ENCODE measurements at places on chromosomes 4 and X. TPM values are rescaled to one million over a fixed set of nuclear protein-coding genes. Genes with fewer than 3 reads are reported as not detected.

The NLGN3 gene
- total RNA-seq = 1.9 TPM

The RBMX2 gene
- total RNA-seq = 28.1 TPM

The RBM46 gene
- total RNA-seq = 0.09 TPM

DNA sequence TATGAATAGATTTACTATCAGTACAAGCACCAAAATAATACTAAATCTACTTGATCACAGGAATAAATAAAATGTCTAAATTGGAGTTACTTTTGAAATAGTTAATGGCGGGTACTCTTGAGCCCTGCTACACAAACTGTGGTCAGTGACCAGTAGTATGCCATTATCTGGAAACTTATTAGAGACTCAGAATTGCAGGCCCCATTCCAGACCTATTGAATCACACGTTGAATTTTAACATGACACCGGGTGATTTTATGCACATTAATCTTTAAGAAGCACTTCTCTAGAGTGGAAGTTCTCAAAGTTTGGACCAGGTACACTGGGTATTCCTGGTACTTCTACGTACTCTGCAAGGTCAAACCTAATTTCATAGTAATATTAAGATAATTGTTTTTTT, 660.0 kb upstream of the POU3F4 start:
- no peaks in the 10 kb centered on the region for H3K36me3 ChIP-seq
- H3K4me1 ChIP-seq = no peaks in the 10 kb centered on the region
- no peak overlapping the region for H3K27ac ChIP-seq
- no peak for DNase-seq
- H3K27me3 ChIP-seq = no peaks in the 10 kb centered on the region
- no peak overlapping the region for H3K4me3 ChIP-seq

GRCh38 chr4:99861120-99861905, 32.9 kb downstream of the LAMTOR3 start:
- no peaks in the 10 kb centered on the region for H3K36me3 ChIP-seq
- no peaks in the 10 kb centered on the region for H3K4me1 ChIP-seq
- no peak for DNase-seq
- no peak overlapping the region for H3K27ac ChIP-seq

GRCh38 chr4:150382028-150382427, 199.9 kb upstream of the MAB21L2 start:
- H3K27ac ChIP-seq = no peak overlapping the region
- H3K36me3 ChIP-seq = no peaks in the 10 kb centered on the region
- no peak overlapping the region for H3K4me3 ChIP-seq
- peaks cover 2% of the 10 kb centered on the region for H3K4me1 ChIP-seq

- no peak overlapping the region for H3K4me3 ChIP-seq
- H3K27ac ChIP-seq = no peak overlapping the region
- no peaks in the 10 kb centered on the region for H3K27me3 ChIP-seq
- DNase-seq = peak; percentile 70
Observed at GRCh38 chr4:100936661-100937375, 410.5 kb downstream of the PPP3CA start.

GRCh38 chr4:136524039-136524438, 1008.3 kb downstream of the PCDH18 start:
- no peak for DNase-seq
- H3K4me1 ChIP-seq = no peaks in the 10 kb centered on the region
- H3K27me3 ChIP-seq = no peaks in the 10 kb centered on the region
- H3K36me3 ChIP-seq = no peaks in the 10 kb centered on the region

DNA sequence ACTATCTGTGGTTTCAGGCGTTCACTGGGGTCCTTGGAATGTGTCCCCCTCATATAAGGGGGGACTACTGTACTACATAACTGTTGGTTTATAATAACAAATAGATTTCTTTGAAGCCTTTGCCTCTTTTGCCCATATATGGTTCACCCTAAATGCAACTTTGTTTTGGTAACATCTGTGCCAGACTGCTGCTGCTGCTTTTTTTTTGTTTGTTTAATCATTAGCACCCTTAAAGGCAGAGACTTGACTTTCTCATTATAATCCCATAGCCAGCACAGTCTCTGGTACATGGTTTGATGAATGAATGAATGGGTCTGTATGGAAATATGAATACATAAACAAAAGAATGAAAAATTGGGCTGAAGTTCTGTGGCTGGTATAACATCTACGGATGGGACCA, 80.2 kb upstream of the LHFPL1 start:
- no peaks in the 10 kb centered on the region for H3K36me3 ChIP-seq
- peaks cover 23% of the 10 kb centered on the region for H3K27me3 ChIP-seq
- DNase-seq = no peak
- no peak overlapping the region for H3K27ac ChIP-seq

DNA sequence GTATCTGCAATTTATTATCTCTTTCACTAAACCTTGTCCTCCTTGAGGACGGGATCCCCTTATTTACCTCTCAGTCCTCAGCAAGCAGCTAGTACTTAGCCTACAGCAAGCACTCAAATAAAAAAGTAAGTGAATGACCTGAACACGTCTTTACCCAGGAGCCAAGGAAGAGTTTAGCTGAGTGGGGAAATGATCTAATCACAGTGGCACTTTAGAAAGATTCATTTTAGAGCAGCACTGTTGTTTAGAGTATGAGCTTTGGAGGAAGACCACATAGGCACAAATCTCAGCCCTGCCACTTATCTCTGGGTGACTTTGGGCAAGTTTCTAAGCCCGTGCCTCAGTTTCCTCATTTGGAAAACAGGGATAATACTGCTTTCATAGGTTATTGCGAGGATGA, 2.7 kb downstream of the FAM120C start:
- H3K27me3 ChIP-seq = no peaks in the 10 kb centered on the region
- H3K36me3 ChIP-seq = no peaks in the 10 kb centered on the region
- DNase-seq = no peak
- peaks cover 11% of the 10 kb centered on the region for H3K4me1 ChIP-seq
- H3K4me3 ChIP-seq = no peak overlapping the region

- H3K27ac ChIP-seq = no peak overlapping the region
- DNase-seq = no peak
- H3K4me1 ChIP-seq = peaks cover 23% of the 10 kb centered on the region
- no peaks in the 10 kb centered on the region for H3K27me3 ChIP-seq
- H3K4me3 ChIP-seq = no peak overlapping the region
Observed at GRCh38 chr4:173450281-173450680, 51.4 kb upstream of the SCRG1 start.

DNA sequence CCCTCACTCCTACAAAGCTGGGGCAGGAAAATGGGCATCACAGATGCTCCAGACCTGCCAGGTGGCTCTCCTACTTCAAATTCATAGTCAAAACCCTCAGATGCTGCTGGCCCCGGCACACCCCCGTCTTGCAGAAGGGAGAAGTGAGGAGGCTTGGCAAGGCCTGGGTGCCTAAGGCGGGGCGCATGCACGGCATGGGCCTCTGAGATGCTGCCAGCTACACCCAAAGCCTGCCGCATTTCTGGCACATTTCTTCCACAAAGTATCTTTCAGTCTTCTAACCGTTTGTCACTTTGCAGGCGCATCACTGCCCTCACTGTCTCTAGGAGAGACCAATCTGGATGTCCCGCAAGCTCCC, 19.6 kb downstream of the WDR1 start:
- H3K4me1 ChIP-seq = peaks cover 94% of the 10 kb centered on the region
- no peaks in the 10 kb centered on the region for H3K27me3 ChIP-seq
- no peak for DNase-seq
- H3K4me3 ChIP-seq = no peak overlapping the region
- H3K36me3 ChIP-seq = peaks cover 92% of the 10 kb centered on the region

DNA sequence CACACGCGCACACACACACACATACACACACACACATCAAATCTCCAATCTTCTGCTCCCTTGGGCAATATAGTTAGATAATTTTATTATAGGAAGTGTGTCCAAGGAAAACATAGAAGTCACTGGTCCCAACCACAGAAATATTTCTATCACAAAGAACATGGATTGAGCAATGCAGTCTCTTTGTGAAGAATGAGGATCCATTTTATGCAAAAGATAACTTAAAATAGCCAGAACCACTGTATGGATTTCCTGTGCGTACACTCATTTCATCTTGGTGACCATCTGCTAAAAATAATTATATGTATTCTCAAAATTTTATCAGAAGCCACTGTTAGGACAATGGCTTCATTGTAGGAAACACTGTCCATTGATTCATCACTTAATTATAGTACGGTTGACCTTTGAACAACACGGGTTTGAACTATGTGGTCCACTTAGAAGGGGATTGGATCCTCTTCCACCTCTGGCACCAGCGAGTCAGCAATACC, 169.6 kb upstream of the MXRA5 start:
- no peaks in the 10 kb centered on the region for H3K27me3 ChIP-seq
- H3K36me3 ChIP-seq = no peaks in the 10 kb centered on the region
- H3K4me1 ChIP-seq = peaks cover 3% of the 10 kb centered on the region
- no peak overlapping the region for H3K4me3 ChIP-seq
- H3K27ac ChIP-seq = no peak overlapping the region

DNA sequence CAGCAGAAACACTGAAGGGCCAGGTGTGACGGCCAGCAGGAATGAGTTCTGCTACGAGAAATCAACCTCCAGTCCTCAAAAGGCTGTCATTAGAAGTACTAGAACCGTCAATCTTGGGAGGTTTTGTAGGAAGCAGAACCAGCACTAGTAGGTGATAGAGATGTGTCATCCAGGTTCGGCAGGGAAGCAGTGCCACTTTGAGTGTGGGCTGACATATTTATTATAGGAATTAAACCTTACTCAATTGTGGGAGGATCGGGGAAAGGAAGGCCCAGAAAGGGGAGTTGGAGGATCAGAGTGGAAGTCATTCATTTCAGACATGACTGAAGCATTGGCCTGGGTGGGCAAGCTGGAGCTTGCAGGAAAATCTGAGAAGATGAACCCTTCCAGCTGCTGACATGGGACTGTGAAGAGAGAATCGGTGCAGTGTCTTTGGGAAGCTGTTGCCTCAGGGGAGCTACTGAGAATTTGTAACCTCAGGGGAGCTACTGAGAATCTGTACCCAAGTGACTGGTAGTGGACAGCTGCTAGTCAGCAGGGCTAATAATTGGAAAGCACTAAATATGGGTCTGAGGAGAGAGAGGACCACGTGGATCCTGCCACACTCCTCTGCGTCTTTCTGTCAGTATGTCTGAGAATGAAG, 177.4 kb downstream of the SPRY1 start:
- no peak overlapping the region for H3K4me3 ChIP-seq
- peaks cover 5% of the 10 kb centered on the region for H3K4me1 ChIP-seq
- no peak overlapping the region for H3K27ac ChIP-seq
- H3K36me3 ChIP-seq = no peaks in the 10 kb centered on the region

- H3K4me1 ChIP-seq = no peaks in the 10 kb centered on the region
- H3K27ac ChIP-seq = no peak overlapping the region
- no peaks in the 10 kb centered on the region for H3K36me3 ChIP-seq
- H3K4me3 ChIP-seq = no peak overlapping the region
- H3K27me3 ChIP-seq = peaks cover 5% of the 10 kb centered on the region
- no peak for DNase-seq
Observed at GRCh38 chrX:130321550-130321949, 18.2 kb upstream of the SLC25A14 start.

DNA sequence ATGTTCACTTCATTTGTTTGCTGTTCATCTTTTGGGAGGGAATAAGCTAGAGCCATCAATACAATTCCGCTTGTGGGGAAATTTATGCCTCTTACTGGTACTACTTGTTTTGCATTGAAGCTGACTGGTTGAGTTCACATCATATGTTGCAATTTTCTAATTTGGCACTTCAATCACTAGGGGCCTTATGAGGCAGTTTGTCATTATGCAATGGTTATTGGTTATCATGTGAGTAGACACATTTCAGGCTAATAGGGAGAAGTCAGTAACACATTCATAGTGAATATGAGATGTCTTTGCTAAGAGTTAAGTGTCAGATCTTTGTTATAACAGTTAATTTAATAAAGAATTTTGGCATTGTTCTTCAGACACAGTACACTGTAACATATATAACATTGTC, 5.0 kb downstream of the RPL36A start:
- no peak overlapping the region for H3K27ac ChIP-seq
- peaks cover 8% of the 10 kb centered on the region for H3K27me3 ChIP-seq
- peaks cover 15% of the 10 kb centered on the region for H3K36me3 ChIP-seq
- H3K4me1 ChIP-seq = no peaks in the 10 kb centered on the region
